ENCODE measurements at places on chromosomes 1 and 21.

GRCh38 chr1:166511761-166512160 lies 327.5 kb upstream of the POGK start:
- no peak for DNase-seq

DNA sequence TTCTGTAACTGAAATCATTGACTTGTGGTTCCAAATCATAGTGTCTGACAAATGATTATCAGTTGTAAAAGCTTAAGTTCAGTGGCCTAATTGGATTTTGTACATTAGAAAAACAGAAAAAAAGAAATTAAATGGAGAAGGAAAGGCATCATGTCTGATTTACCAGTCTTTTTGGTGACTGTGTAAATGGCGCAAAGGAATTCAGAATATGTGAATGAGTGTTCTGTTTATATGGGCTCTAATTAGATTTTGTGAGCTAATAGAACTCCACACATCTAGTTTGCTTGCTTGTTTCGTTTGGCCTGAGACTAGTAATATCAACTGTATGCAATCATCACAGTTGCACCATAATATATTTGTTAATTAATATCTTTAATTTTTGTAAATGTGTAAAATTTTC lies 151.7 kb downstream of the PLA2G4A start:
- no peak for DNase-seq

DNA sequence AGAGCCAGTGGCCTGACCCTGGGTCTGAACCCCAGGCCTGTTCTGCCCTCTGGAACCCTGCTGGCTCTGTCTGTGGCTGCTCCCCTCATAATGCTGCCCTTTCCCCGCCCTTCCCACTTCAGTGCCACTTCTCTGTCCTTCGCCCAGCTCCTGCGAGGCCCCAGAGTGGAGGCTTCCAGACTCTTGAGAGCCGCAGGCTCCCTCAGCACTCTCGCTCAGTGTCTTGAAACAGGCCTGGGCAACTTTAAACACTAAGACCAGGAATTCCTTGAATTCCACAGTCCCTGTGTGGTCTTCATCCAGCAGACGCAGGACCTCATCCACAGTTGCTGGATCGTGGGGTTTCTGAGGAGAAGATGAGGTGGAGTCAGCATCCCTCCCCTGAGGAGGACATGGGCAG lies 3.5 kb downstream of the CRNN start:
- DNase-seq, result no peak

DNA sequence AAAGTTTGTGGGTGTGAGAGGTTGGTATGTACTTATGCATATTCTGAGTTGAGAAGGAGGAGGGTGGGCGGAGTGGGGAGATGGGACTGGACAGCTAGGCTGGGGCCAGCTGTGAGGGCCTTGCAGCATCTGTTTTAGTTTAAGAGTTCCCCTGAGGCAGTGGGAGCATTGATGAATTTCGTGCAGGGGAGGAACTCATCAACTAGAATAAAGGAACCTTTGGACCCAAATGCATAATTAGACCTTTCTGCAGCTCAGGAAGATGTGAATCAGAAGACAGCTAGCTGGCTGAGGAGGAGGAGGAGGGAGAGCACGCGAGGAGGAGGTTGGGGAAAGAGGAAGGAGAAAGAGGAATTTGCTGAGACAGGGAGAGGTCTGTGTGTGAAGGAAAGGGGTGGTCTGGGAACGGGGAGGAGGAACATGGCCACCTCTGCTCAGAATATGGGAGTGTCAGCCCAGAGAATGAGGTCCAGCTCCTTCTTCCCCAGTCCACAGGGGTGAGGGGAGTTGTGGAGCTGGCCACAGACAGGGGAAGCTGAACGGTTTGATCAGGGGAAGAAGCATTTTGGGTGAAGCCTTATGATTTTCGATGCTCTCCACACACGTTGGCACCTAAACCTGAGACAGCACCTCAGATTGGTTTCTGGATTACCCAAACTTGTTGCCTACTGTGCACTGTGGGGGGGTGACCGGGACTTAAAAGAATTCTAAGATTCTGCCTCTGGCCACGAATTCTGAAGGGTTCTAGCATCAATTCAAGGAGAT lies 27.7 kb downstream of the MYOG start:
- DNase-seq, result no peak

- no peak for DNase-seq
Observed at GRCh38 chr1:165436994-165437393, 7.9 kb downstream of the RXRG start.

DNA sequence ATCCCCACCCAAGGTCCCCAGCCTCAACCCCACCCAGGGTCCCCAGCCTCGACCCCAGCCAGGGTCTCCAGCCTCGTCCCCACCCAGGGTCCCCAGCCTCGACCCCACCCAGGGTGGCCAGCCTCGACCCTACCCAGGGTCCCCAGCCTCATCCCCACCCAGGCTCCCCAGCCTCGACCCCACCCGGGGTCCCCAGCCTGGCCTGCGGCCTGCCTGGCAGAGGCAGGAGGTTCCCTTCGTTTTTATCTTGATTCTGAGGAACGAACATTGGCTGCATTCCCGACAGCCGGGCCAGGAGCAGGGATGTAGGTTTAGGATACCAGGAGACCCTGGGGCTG lies 3.4 kb upstream of the PDE9A start:
- no peak for DNase-seq

GRCh38 chr1:117843791-117844190 lies 85.6 kb downstream of the GDAP2 start:
- DNase-seq, result no peak

DNA sequence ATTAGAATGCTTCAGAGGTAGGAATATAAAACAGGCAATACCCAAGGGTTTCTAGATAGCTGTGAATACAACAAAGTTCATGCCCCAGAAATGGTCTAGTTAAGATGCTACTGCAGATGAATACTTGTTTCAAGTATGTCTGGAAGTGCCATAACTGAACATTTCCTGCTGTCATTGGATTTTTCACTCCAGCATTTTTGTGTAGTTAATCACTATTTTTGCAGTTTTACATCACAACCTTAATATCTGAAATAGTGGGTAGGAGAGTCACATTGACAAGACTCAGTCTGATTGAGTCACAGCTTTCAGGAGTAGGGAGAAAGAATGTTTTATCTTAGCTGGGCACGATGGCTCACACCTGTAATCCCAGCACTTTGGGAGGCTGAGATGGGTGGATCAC lies 126.4 kb upstream of the C1orf21 start:
- no peak for DNase-seq

DNA sequence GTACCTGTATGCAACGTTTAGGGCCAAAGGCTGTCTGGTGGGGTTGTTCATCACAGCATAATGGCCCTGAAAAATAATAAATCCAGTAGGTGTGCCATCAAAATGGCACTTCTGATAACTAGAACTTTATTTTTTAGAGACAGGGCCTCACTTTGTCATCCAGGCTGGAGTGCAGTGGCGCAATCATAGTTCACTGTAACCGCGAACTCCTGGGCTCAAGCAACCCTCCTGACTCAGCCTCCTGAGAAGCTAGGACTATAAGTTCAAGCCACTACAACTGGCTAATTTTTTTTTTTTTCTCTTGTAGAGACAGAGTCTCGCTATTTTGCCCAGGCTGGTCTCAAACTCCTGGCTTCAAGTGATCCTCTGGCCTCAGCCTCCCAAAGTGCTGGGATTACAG lies 4.7 kb downstream of the SNAPIN start:
- no peak for DNase-seq

DNA sequence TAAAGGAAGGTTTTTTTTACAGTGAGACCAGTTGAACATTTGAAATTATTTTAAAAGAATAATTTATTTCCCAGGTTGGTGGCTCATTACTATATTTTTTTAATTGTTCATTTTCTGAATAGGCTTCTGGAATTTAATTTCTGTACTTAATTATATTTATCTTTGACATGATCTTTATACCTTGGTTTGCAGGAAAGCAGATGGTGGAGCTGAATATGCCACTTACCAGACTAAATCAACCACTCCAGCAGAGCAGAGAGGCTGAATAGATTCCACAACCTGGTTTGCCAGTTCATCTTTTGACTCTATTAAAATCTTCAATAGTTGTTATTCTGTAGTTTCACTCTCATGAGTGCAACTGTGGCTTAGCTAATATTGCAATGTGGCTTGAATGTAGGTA lies 41.5 kb downstream of the CD46 start:
- DNase-seq, result no peak

GRCh38 chr1:17755120-17755519 lies at the start of gene ACTL8:
Gene ACTL8 (plus strand): TSS chr1:17755333. CDS start chr1:17823009, 67,676 bp downstream.
- no peak for DNase-seq

DNA sequence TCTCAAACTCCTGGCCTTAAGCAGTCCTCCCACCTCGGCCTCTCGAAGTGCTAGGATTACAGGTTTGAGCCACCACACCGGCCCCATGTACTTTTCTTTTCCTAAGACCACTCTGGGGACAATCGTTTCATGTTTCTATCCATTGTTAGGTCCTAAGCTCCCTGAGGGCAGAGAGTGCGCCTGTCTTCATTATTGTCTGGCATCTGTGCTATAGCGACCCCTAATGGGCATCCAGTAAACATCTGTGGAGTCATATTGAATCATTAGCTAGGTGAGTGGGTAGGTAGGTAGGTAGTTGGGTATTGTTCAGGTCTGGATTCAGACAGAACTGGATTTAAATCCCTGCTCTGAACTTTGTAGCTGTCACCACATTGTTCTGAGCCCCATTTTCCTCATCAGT lies 66.1 kb downstream of the TMEM53 start:
- DNase-seq, result no peak
